Lung microvascular endothelial cell (primary cell): ENCODE measurements at places on chromosomes 1 and 21. TPM values are rescaled to one million over a fixed set of nuclear protein-coding genes. Genes with fewer than 3 reads are reported as not detected.

Gene B4GALT2
- total RNA-seq: 40.1 and 41.9 TPM in 2 replicates

Gene PRDM2
- 5.7 and 10.3 TPM in 2 replicates for total RNA-seq

Gene RUSC1
- total RNA-seq: 7.2 and 9.3 TPM in 2 replicates

Gene PARK7
- total RNA-seq: 187 and 237 TPM in 2 replicates

Gene OR2L3
- not detected in 2 replicates for total RNA-seq

Gene PPM1J
- 0.65 and 0.79 TPM in 2 replicates for total RNA-seq

Gene SLC5A3
- total RNA-seq: 8.5 and 39.7 TPM in 2 replicates

Gene GCSAML
- not detected in 2 replicates for total RNA-seq

Gene TNFSF18
- 4.2 and 50.3 TPM in 2 replicates for total RNA-seq

Gene MFN2
- total RNA-seq: 41.0 and 56.5 TPM in 2 replicates

Gene OR2M3
- total RNA-seq: not detected in 2 replicates

Gene CYP4Z1
- 0.20 TPM in 1 of 2 replicates, not detected in the other for total RNA-seq

Gene CFHR4
- not detected in 2 replicates for total RNA-seq

Gene GJA5
- under 0.01 and 0.87 TPM in 2 replicates for total RNA-seq

Gene KCNH1
- total RNA-seq: not detected in 2 replicates

Gene CELA2B
- total RNA-seq: not detected in 2 replicates

Gene ASPM
- 3.0 and 15.7 TPM in 2 replicates for total RNA-seq

Gene FAAH
- 0.44 and 1.6 TPM in 2 replicates for total RNA-seq

Gene PKP1
- under 0.01 TPM in 1 of 2 replicates, not detected in the other for total RNA-seq

Gene FCRLB
- 0.20 and 0.44 TPM in 2 replicates for total RNA-seq

Gene TLR5
- under 0.01 and 0.20 TPM in 2 replicates for total RNA-seq

Gene SEMA6C
- total RNA-seq: 4.8 and 12.7 TPM in 2 replicates

Gene CR1L
- total RNA-seq: not detected in 2 replicates

Gene GSTM1
- not detected in 2 replicates for total RNA-seq

Gene MAN1C1
- 0.22 and 0.79 TPM in 2 replicates for total RNA-seq

Gene RUNX1
- total RNA-seq: 0.20 and 1.1 TPM in 2 replicates

Gene ATP1A4
- total RNA-seq: not detected in 2 replicates

Gene PRRX1
- total RNA-seq: under 0.01 and 0.65 TPM in 2 replicates

Gene SPRR2A
- not detected in 2 replicates for total RNA-seq

Gene NTNG1
- under 0.01 TPM in 1 of 2 replicates, not detected in the other for total RNA-seq

Gene ERVH48-1
- not detected in 2 replicates for total RNA-seq

Gene S100A3
- total RNA-seq: 0.20 and 2.8 TPM in 2 replicates

Gene C1QC
- not detected in 2 replicates for total RNA-seq

Gene TIAM1
- under 0.01 and 0.22 TPM in 2 replicates for total RNA-seq

Gene MAP1LC3C
- total RNA-seq: under 0.01 TPM in 1 of 2 replicates, not detected in the other

Gene HTR6
- not detected in 2 replicates for total RNA-seq

Gene SAMSN1
- 0.60 and 3.7 TPM in 2 replicates for total RNA-seq

Gene ANKRD65
- total RNA-seq: under 0.01 and 0.22 TPM in 2 replicates

Gene OR2T35
- total RNA-seq: not detected in 2 replicates

Gene NUAK2
- 2.6 and 3.8 TPM in 2 replicates for total RNA-seq

Gene GJB4
- total RNA-seq: not detected in 2 replicates

Gene TFF3
- total RNA-seq: 138 and 1,055 TPM in 2 replicates

Gene RIMKLA
- total RNA-seq: under 0.01 TPM in 2 replicates

Gene COL9A2
- total RNA-seq: 0.22 and 0.79 TPM in 2 replicates

Gene FAM167B
- 0.79 and 0.87 TPM in 2 replicates for total RNA-seq
